ENCODE measurements at places on chromosomes 3 and 15.

GRCh38 chr15:88181613-88182012, 74.9 kb downstream of the NTRK3 start:
- no peak for DNase-seq

- no peak for DNase-seq
These were observed 25.2 kb downstream of the MYH15 start for GRCh38 chr3:108485146-108485545.

DNA sequence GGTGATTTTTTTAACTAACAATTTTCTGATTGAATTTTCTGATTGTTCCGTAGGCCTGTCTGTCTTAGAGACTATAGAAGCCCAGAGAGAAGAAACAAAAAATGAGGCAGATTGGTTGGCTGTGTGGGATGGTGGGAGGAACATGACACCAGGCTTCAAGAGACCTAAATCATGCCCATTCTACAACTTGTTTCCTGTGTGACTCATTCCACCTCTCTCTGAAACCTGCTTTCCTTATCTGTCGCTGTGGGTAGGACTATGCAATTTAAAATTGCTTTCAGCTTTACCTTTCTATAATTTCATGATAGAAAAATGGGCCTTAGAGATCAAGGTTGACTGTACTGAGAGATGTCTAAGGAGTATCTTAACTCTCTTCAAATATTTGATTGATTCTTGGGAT, 44.5 kb downstream of the OXNAD1 start:
- DNase-seq = no peak

GRCh38 chr3:60461267-60461666, 790.0 kb downstream of the FHIT start:
- no peak for DNase-seq

- no peak for DNase-seq
These were observed 87.8 kb upstream of the MDFIC2 start for GRCh38 chr3:70400194-70400593.

DNA sequence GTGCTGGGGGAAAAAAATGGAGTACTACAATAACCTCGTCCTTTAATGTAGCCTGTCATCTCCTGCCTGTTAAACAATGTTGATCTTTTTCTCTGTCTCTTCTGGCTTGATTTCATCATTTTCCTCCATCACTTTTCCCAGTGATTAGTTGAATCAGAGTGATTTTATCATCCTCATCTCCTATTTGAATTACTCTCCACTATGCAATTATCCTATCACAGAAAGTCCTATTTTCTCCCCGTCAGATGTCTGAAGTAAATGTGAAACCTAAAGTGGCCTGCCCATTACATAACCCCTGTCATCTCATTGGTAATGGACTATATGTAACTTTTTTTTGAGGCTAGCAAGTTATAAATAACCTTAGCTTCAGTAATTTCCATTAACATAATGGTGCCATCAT, 201.8 kb downstream of the CACNA2D3 start:
- DNase-seq = no peak

- no peak for DNase-seq
These were observed 10.7 kb upstream of the SETD5 start for GRCh38 chr3:9386501-9387321.

DNA sequence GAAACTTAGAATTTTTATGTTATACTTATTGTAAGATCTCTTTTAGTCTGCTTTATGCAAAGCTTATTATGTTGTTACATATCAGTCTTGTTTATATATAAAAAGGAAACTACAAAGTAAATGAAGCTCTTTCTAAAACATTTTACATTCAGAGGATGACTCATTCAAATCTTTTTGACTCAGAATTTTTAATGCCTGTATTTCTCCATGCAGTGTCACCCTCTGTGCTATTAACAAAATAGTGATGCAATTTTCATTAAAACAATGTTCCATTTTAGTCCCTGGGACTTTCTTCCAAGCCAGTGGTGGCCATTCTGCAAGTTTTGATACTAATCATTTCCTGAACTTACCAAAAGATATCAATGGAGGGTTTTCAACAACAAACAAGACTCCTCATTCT, 216.1 kb downstream of the NAALADL2 start:
- no peak for DNase-seq
